ENCODE measurements at places on chromosomes 11 and 22. TPM values are rescaled to one million over a fixed set of nuclear protein-coding genes. Genes with fewer than 3 reads are reported as not detected.

Gene EI24
- polyA plus RNA-seq = 149 TPM

Gene HBB
- polyA plus RNA-seq = 211 TPM

DNA sequence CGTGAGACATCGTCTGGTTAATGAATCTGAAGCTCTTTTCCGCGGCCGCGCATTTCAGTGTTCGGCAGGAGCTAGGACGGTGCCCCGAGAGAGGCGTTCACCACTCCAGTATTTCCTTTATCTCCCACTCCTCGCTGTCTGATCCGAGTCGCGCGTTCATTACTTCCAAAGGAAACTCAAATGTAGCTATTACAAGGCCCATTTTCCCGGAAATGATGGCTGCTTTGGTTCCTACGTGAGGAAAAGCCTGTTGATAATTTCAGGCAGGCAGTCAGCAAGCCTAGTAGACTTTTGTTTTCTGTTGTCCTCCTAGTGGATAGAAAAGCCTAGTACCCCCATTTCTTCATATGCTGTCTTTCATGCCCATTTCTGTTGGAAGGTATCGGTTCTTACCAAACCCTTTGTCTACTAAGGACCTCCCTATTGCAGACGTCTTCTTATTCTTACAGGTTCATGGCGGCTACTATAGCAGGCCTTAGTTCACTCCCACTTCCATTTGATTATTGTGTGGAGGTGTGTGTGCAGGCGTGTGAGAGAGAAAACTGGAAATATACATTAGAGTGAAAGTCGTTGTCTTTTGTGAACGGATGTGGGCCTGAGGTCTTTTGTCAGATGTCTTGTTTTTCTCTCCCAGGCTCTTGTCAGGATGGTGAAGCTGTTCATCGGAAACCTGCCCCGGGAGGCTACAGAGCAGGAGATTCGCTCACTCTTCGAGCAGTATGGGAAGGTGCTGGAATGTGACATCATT, 737 bp downstream of the RBM4 start:
- H3K4me1 ChIP-seq = peaks cover 18% of the 10 kb centered on the region
- H3K27ac ChIP-seq = peak overlapping the region; percentile 80
- H3K4me3 ChIP-seq = peak overlapping the region; percentile 87

DNA sequence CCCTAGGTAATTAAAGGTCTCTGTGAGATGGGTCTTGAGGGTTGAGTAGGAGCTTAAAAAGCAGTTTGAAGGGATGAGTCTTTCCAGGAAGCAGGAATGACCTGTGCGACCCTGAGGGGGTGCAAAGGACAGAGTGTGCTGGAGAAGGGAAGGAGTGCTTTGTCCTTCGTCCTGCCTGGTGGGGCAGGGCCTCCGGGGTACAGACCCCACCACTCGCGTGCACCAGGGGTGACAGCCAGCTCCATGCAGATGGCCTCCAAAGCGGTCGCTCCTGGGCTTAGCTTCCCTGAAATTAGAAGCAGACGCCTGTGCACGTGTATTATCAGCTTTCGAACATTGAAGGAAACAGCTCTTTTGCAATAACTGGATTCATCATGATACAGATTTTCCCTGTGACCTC, 959.8 kb downstream of the BRD1 start:
- no peak for DNase-seq
- H3K4me3 ChIP-seq = no peak overlapping the region
- no peaks in the 10 kb centered on the region for H3K4me1 ChIP-seq
- no peaks in the 10 kb centered on the region for H3K27me3 ChIP-seq

GRCh38 chr11:28132548-28132947, 24.4 kb downstream of the METTL15 start:
- H3K36me3 ChIP-seq = no peaks in the 10 kb centered on the region
- no peak overlapping the region for H3K4me3 ChIP-seq
- H3K4me1 ChIP-seq = no peaks in the 10 kb centered on the region
- H3K27ac ChIP-seq = no peak overlapping the region
- no peaks in the 10 kb centered on the region for H3K27me3 ChIP-seq

- no peaks in the 10 kb centered on the region for H3K4me1 ChIP-seq
- H3K27ac ChIP-seq = peak overlapping the region; percentile 94
- no peaks in the 10 kb centered on the region for H3K27me3 ChIP-seq
- H3K36me3 ChIP-seq = no peaks in the 10 kb centered on the region
- no peak for DNase-seq
Observed at GRCh38 chr11:12673601-12673923, 659 bp upstream of the TEAD1 start.

Measured in ovary (tissue), 10 donors.